ENCODE measurements at places on chromosomes 2 and 18.

DNA sequence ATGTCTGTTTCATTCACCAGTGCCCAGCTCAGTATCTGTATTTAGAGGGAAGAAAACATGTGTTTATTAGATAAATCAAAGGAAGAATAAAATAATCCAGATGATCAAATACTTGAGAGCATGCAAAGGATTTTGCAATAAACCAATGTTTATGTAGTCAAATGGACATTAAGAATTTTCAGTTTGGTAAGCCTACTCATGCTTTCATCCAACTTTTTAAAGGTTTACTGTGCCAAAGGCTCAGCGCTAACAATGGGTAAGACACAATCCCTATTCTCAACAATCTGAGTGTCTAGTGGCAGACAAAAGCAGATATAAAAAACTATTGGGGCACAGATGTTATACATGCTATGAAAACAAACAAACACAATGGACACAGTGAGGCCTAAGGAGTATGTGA lies 26.3 kb downstream of the GRB14 start:
- DNase-seq = no peak

GRCh38 chr2:100262555-100263320 lies 59.6 kb downstream of the LONRF2 start:
- peak; percentile 50 for DNase-seq

DNA sequence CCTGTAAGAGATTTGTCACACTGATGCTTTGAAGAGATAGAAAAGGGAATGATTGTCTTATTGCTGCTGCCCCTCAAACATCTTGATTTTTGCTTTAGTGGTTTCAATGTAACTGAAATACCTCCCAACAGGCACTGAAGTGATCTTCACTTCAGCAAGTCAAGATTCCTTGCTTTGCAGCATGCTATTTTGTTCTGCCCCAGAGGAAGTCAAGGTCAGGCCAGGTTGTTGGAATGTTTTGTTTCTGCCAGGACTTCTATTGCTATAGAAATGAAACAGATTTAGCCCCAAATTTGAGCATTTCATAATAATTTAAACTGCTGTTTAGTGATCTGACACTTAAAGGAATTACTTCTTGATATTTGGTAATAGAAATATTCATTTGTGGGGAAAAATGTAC lies 277.6 kb downstream of the ZNF804A start:
- no peak for DNase-seq

DNA sequence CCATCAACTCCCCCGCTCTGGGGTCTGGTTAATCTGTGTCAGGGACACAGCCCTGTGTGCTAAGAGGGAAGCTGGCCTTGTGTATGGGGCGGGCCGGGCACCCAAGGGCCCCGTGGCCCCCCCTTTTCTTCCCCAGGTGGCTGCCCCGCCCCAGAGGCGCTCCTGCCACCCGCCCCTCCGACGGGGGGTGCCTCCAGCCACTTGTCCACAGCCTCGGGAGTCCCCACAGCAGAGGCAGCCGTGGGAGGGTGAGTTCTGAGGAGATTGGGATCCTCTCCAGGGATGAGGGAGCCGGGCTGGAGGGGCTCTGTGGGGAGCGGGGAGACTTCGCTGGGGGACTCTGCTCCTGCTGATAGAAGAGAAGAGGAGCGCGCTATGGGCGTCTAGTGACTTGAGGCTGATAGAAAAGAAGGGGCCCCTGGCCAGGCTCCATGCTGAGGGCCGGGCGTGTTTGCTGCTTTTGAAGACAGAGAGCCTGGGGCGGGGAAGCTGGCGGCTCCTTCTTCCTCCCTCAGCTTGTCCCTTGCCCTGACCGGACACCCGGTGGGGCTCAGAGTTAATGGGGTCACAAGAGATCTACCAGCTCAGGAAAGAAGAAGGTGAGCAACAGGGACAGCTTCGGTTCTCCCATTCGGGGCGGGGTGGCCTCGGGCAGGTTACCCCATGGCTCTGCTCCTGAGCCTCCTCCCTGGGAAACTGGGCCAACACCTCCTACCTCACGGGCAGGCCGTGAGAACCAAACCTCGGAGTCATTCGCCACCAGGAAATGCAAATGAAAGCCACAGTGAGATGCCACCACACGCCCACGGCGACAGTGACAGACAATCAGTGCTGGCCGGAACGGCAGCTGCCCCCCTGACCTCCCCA lies 89.4 kb upstream of the TAF1B start:
- no peak for DNase-seq

DNA sequence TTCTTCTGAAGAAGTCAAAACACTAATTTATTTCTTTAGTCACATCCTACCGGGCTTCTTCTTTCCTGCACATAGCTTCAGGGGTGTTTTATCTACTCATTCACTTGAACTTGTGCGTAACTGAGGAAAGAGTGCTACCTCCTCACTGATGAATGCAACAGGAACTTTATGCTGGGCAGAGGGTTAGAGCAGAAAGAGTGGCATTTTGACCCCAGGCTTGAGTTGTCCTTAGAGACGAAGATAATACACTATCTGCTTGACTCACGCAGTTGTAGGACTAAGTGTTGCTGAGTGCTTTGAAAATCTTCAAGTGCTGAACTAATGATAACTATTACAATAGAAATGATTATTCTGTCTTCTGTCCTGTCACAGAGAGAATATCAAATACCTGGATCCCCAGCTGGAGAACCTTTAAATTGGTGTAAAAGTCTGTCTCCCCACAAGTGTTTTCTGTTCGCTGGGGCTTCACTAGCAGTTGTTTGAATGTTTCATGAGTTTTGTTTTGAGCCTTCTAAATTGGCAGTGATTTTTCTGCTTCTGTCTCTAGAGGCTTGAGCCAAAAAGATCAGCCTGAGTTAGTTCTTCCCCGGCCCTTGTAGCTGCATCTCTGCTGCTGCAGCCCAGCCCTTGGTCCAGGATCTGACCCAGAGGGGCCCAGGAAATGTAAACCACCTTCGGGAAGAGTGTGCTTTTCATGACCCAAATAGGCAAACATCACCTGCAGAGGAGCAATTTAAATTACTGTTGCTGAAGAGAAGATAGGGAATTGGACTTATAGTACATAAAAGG lies 86.3 kb upstream of the LGALSL start:
- DNase-seq = no peak

GRCh38 chr2:223562078-223562477 lies 40.1 kb downstream of the SCG2 start:
- DNase-seq = no peak

DNA sequence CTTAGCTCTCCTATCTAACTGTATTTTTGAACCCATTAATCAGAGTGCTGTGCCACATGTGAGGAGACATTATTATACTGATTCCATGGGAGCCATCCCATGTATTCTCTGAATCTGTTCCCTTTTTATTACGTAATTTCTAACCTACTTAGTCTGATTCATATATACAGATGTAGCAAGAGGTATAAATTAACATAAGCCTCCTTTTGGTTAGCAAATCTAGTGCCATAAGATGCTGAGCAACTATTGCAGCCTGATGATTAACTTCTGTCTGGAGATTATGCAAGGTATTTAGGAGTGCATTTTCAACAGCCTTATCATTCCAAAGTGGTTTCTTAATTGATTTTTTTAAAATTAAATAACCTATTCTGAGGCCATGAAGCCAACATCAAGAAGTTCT lies 114.1 kb upstream of the MSH2 start:
- no peak for DNase-seq

DNA sequence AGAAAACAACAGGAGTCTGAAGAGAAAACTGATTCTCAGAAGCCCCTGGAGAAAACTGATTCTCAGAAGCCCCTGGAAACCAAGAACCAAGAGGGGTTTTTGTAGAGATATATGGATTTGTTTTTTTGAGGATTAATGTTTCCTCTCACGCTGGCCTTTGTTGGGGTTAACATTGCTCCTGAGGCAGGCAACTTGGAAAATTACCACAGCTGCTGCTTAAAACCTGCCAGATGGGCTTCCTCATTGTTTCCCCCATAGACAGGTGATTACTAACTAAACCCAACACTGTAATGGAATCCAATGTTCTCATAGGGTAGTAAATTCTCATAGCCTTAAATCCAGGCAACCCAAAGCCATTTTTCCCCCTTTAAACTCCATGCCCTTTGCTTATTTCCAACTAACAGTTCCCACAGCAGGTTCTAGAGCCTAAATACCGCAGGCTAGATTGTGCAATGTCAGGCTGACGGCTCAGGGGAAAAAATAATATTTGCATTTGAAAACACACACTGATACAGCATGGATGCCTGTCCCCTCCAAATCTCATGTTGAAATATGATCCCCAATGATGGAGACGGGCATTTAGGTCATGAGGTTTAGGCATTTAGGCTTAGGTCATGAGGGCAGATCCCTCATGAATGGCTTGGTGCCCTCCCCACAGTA lies 272.3 kb upstream of the PKDCC start:
- DNase-seq = no peak

All from kidney capillary endothelial cell (primary cell).